ENCODE measurements at places on chromosomes 4 and X.

- DNase-seq = no peak
Observed at GRCh38 chrX:152814048-152814447, 16.5 kb downstream of the CETN2 start.

- DNase-seq = peak; percentile 29
Observed at GRCh38 chr4:106358899-106359298, 9.7 kb downstream of the GIMD1 start.

DNA sequence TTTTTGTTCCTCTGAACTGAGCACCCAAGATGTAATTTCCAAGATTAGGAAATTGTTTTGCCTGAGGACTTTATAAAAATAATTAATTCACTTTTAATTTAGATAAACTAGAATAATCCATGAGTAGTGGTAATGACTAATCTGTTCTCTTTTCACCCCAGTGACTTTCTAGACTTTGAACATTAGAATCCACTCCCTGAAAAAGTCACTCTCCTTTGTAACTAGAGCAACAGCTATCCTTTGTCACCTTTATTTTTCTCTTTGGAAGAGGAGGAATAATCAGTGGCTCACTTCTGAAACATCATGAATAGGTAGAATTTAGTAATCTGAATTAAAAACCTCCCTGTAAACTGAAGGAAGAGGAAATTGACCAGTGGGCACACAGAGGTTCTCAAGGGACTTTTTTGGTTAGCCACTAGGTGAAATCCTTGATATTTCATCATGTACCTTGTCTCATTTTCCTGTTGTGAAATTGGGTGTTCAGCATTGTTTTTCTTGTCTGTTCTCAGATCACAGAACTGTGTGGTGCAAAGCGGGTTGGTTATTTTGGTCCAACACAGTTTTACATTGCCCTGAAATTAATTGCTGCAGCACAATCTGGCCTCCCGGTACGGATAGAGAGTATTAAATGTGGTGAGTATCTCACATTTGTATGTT, 59.4 kb downstream of the REPS2 start:
- DNase-seq = peak; percentile 54

GRCh38 chr4:83362492-83363329, 28.1 kb upstream of the HPSE start:
- peak; percentile 61 for DNase-seq

- no peak for DNase-seq
Observed at GRCh38 chr4:120773641-120774040, 148.9 kb downstream of the PRDM5 start.

GRCh38 chr4:1982124-1983052, 26.4 kb downstream of the NELFA start:
- DNase-seq = no peak

GRCh38 chr4:39668887-39669286, 29.0 kb upstream of the UBE2K start:
- DNase-seq = no peak

DNA sequence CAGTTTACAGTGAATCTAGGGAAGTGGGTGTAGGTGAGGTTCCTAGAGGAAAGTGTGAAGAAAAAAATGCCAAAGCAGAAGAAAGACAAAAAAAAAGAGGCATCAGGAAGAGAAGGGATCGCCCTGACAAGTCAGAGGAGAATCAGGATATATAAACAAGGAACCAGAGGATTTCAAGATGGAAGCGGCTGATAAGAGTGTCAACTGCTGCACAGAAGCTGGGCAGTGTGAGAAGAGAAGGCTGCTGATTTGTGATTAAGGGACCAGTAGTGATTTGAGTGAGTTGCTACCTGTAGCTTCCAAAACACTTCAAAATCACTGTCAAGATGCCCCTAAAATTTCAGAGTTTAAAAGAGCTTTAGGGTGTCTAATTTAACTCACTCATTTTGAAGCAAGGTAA, 258.2 kb downstream of the PPP3CA start:
- no peak for DNase-seq

DNA sequence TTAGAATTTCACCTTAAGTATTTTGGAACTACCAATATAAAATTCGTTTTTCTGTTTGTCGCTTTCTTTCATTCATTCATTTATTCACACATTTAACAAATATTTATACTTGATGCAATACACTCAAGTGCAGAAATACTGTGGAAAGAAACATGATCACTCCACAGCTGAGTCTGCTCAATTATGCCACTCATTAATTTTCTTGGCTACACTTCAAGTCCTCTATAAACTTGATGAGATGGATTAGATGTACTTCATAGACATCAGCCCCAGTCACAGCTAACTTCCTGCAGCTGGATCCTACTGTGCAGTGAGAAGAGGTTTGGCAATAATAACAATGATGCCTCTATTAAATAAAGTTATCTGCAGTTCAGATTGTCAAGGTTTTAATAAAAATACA, 208.1 kb downstream of the PDGFC start:
- DNase-seq = peak; percentile 33

- no peak for DNase-seq
Observed at GRCh38 chr4:78325271-78326157, 226.1 kb upstream of the ANXA3 start.

DNA sequence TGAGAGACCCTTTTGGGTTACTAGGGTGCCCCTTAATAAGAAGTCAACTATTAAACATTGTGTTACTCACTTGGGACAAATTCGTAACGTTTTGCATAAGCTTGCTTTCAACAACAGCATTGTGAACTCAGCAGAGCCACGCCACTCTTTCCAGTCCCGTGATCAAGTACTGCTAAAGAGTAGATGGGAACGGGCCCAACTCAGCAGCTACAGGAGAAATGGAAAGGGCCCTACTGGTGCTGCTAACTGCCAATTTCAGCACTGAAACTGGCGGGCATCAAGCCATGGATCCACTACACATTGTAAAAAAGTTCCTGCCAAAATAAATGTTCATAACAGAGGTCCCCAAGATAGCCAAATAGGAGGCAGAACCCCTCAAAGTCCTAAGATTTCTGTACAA, 19.0 kb upstream of the DHX15 start:
- peak; percentile 52 for DNase-seq

- DNase-seq = peak; percentile 79
Observed at GRCh38 chrX:136525738-136526606, 6.0 kb upstream of the VGLL1 start.

GRCh38 chrX:121869876-121870477, 822.6 kb downstream of the GLUD2 start:
- DNase-seq = no peak

GRCh38 chr4:13968723-13969122, 341.2 kb upstream of the BOD1L1 start:
- no peak for DNase-seq

DNA sequence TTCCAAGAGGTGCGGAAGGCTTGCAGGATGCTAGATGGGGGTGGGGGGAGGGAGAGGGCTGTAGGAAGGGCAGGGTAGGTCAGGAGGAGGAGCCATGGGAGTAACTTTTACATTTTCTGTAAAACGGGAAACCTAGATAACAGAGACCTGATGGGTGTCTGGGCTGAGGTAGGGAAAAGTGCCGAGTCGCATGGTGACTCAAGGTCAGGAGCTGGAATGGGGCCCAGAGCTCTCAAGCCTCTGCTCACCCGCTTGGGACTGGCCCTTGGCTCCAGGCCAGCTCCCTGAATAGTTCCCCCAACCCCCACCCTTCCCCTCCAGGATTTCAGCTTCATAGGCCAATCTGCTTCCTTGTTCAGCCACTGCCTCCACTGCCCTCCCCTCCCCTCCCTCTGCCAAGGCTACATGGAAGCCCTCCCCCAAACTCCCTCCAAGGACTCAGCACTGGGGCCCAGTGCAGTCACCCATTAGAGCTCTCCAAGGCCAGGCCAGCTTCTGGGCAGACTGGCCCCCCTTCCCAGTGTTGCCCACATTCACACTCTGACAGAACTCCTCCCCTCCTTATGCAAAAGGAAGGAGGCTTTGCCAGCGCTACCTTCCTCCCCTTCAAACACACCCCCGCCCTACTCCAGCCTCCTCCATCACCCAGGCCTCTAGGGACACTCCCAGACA, 43.6 kb downstream of the TSC22D3 start:
- DNase-seq = peak; percentile 91

GRCh38 chrX:46642145-46642544, 68.6 kb downstream of the CHST7 start:
- DNase-seq = peak; percentile 61

DNA sequence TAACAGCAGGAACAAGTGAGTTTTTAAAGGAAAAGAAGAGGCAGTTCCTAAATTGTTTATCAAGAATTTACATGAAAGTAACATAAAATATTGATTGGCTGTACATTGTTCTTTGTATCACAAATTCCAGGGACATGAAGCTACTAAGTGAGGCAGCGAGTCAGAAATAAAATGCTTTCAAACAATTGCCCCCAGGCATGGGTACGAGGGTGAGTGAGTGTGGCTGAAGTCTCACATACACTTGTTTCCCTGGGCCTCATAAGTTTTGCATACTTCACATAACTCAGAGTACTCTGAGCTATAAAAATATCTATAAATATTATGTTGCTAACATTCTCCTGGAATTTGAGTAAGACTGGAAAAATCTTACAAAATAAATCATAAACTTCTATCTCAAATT, 511.6 kb upstream of the PRKX start:
- DNase-seq = no peak

DNA sequence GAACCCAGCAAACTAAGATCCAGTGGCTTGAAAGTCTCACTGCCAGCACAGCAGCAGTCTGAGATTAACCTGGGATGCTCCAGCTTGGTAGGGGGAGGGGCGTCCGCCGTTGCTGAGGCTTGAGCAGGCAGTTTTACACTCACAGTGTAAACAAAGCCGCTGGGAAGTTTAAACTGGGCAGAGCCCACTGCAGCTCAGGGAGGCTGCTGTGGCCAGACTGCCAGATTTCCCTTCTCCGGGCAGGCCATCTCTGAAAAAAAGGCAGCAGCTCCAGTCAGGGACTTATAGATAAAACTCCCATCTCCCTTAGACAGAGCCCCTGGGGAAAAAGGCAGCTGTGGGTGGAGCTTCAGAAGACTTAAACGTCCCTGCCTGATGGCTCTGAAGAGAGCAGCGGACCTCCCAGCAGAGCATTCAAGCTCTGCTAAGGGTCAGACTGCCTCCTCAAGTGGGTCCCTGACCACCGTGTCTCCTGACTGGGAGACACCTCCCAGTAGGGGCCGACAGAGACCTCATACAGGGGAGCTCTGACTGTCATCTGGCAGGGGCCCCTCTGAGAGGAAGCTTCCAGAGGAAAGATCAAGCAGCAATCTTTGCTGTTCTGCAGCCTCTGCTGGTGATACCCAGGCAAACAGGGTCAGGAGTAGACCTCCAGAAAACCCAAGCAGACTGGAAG, 45.1 kb upstream of the CDX4 start:
- no peak for DNase-seq

DNA sequence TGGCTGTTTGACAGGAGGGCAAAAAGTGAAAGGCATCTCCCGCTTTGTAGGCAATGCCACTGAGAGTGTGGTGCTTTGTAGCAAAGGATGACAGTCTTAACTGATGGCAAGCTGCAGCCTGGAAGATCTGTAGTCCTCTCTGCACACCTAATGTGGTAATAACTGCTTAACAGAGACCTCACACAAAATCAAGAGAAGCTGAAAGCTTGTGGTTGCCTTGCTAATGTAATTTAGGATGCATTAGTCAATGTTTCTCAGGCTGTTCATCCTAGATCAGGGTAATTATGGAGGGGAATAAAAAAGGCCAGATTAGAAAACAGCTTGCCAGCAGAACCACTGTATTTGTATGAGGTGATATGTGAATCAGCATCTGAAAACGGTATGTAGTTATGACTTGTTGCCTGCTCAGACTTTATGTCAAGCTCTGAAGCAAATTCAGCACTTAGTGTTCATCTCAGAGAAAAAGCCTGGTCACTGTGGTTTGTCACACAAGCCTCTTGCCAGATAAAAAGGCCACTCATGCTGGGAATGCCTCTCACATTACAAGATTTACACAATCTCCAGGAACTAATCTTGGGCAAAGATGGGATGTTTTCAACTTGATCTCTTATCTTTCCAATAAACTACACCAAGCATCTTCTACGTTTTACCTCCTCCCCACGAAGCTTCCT, 130.8 kb downstream of the ENOX2 start:
- DNase-seq = peak; percentile 24

DNA sequence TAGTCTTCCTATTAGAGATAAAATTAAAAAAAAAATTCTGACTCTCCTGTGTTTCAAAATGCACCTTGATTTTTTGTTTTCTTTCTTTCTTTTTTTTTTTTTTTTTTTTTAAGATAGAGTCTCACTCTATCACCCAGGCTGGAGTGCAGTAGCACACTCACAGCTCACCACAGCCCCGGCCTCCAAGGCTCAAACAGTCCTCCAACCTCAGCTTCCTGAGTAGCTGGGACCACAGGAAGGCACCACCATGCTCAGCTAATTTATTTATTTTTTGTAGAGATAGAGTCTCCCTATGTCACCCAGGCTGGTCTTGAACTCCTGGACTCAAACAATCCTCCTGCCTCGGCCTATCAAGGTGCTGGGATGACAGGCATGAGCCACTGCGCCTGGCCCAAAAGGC, 41.1 kb upstream of the TMEM184C start:
- DNase-seq = no peak
